AG10803 (cell line): ENCODE measurements at places on chromosomes 1 and 21.

DNA sequence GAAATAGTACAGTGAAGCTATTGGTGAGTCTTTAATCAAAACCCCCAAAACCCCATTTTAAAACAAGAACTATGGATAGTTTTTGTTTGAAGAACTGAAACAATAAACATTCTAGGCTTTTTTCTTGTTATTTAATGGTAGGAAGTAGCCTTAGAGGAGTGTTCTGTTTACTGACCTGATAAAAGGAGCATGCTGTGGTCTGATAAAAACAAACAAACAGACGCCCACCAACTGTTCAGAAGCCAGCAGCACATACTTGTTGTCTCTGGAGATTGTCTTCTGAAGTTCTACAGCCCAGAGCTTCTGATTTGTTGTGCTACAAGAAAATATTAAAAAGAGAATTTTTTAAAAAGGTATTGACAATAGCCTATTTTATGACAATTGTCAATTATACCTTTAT is 54.1 kb upstream of the CFAP298 start:
- no peak for DNase-seq

DNA sequence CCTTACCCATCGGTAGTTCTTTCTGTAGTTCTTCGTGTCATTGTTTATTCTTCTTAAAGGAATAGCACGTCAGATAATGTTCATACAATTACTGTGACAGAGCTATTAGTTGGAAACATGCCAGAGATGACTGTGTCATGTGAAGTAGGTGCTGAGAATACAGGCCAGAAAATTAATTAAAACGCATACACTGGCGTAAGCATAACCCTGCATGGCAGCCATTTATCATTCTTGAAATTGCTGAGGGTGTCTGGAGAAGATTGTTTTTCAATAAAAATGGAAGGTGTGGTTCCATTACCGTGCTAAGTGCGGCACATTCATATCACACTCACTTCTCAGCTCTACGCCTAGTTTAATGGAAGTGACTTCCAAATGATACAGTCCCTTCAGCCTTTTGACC is 7.8 kb downstream of the ETS2 start:
- DNase-seq = no peak

- DNase-seq = no peak
Observed at GRCh38 chr1:25817840-25818501, 1.8 kb upstream of the MTFR1L start.

GRCh38 chr21:38196036-38196435 is 60.8 kb upstream of the KCNJ15 start:
- DNase-seq = no peak

DNA sequence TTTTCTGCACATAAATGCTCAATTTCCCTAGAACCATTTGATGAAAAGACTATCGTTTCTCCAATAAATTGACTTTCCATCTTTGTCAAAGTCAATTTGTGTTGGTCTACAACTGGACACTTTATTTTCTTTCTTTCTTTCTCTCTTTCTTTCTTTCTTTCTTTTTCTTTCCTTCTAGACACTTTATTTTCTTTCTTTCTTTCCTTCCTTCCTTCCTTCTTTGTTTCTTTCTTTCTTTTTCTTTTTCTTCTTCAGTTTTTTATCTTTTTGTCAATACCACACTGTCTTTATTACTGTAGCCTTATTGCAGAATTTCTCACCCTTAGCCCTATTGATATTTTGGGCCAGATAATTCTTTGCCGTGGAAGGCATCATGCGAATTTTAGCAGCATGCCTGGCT is 73.5 kb downstream of the FASLG start:
- DNase-seq = no peak

DNA sequence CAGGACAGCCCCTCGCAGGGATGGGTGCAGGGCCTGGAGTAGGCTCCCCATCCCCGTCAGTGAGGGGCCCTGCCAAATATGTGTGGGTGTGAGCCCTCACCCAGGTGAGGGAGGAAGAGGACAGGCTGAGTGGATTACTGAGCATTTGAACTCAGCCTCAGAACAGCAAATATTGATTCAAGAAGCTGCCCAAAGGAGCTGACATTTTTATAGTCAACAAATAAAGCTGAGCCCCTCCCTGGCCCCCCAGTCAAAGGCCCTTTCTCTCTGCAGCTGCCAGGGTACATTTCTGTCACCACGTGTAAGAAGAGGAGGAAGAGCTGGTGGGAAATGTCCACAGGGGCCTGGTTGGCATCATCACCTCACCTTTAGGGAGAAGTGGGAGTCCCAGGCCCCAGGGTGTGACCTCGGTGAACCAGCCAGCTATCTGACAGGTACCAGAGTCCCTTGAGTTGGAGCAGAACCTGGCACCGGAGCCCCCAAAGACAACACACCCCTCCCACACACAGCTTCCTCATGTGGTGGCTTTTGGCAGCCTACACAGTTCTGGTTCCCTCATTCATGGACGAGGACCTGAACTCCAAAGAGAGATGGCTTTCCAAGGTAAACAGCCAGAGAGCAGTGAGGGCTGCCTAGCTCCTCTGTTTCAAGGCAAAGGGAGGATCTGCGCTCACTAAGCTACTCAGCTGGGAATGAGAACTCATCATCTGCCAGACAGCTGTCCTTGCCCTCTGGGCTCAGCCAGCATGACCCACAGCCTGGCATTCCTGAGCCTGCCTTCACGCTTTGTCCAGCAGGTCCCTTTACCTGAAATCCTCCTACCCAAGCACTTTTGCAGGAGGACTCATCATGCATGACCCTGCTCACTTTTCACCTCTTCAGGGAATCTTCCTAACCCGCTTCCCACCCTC is 43.0 kb upstream of the TENT5C start:
- no peak for DNase-seq

DNA sequence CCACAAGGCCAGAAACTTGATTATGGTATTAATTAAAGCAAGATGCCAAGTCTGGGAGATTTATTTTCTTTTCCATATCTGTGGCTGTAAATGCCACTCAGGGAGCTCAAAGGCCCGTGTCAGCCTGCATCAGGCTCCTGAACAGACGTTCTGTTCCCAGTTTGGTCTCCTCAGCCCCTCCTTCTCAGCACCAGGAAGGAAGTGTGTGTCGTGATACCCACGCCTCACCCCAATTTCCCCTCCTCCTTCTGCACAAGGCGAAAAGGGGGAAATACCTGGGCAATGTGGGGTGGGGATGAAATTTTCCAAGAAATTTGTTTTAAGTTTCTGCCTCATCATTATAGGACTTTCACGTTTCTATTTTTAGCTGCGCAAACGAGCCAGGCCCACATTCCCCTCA is 112.0 kb downstream of the SYF2 start:
- no peak for DNase-seq

- DNase-seq = no peak
Observed at GRCh38 chr1:10519016-10519417, 44.3 kb downstream of the PEX14 start.

DNA sequence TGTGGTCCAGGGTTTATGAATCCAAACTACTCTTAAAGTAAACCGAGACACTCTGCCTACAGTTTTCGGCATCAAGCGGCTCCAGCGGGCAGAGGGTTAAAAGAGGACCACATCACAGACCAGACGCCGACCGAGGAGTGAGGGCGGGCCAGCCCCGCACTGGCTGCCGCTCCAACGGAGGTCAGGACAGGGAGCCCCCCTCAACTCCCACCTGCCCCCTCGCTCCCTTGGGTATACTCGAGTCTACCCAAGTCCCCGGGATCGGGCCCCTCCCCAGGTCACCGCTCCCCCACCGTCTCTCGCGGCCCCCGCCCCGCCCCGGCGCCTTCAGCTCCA is 312 bp downstream of the ARNT start:
- DNase-seq = peak; percentile 45
